Panc1 (cell line): ENCODE measurements at places on chromosomes 3 and 15. TPM values are rescaled to one million over a fixed set of nuclear protein-coding genes. Genes with fewer than 3 reads are reported as not detected.

DNA sequence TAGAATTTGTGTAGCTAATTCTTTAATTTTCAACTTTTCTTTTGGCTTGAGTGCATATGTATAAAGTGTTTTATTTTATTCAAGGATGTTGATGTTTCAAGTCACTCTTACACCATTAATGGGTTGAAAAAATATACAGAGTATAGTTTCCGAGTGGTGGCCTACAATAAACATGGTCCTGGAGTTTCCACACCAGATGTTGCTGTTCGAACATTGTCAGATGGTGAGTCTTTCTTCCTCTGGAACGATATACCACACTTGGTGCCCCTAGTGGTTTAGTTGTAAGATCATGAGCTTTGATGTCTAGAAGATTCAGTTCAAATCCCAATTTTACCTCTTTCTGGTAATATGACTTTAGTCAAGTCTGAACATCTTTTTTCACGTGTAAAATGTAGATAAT is 119.3 kb downstream of the HCN4 start:
- DNase-seq: no peak

DNA sequence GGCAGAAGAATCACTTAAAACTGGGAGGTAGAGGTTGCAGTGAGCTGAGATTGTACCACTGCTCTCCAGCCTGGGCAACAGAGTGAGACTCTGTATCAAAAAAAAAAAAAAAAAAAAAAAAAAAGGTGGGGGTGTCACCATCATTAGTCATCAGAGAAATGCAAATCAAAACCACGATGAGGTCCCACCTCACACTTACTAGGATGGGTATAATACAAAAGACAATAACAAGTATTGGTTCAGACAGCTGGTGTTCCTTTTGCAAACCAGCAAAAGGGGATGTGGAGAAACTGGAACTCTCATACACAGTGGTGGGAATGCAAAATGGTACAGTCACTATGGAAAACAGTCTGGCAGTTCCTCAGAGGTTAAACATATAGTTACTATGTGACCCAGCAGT is 78.7 kb upstream of the TSC22D2 start:
- no peak for DNase-seq

DNA sequence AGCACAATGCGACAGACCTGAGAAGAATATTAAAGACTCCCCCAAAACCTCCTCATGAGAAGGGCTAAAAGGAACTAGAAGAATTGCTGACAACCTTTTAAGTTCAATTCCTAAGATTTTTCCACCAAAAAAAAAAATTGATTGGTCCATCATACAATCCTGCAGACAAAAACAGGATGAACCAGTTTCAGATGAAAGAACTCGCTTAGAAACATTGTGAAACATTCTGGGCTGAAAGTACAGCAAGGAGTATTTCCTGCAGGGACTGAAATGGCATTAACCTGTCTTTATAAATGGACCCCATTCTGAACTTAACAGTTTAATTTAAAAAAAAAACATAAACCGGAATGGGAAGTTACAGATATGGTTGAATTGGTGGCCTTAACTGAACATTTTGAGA is 96.0 kb upstream of the FAM174B start:
- no peak for DNase-seq

The ARL14 gene
- total RNA-seq: 2.5 TPM

GRCh38 chr3:128175768-128176167 is 22.5 kb downstream of the EEFSEC start:
- DNase-seq: no peak

GRCh38 chr3:128091586-128091985 is 32.0 kb downstream of the RUVBL1 start:
- no peak for DNase-seq

- DNase-seq: no peak
Measured at GRCh38 chr3:63067999-63068645, 192.9 kb upstream of the CADPS start.

DNA sequence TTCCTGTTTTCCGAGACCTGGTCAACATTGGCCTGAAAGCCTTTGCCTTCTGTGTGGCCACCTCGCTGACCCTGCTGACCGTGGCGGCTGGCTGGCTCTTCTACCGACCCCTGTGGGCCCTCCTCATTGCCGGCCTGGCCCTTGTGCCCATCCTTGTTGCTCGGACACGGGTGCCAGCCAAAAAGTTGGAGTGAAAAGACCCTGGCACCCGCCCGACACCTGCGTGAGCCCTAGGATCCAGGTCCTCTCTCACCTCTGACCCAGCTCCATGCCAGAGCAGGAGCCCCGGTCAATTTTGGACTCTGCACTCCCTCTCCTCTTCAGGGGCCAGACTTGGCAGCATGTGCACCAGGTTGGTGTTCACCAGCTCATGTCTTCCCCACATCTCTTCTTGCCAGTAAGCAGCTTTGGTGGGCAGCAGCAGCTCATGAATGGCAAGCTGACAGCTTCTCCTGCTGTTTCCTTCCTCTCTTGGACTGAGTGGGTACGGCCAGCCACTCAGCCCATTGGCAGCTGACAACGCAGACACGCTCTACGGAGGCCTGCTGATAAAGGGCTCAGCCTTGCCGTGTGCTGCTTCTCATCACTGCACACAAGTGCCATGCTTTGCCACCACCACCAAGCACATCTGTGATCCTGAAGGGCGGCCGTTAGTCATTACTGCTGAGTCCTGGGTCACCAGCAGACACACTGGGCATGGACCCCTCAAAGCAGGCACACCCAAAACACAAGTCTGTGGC is 16.9 kb downstream of the TMEM43 start:
- no peak for DNase-seq

DNA sequence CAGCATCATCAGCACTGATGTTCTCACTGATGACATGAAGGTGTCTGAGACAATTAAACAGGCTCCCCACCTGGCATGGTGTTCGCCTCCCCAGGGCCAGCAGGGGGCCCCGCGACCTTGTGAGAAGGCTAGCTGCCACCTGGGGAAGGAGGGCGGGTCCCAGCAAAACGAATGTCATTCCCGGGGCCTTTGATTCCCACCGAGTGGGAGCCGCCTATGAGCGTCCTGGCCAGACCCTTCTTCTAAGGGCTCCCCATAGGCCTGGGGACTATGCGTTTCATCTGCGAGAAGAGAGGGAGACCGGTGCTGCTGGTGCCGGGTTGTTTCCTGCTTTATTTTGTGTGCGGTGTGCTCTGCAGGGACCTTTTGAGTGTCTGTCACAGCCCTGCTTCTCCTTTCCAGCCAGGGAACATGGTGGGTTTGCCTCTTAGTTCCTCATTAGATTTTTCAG is 20.5 kb upstream of the MINDY4B start:
- DNase-seq: peak; percentile 8

The ATP6V1A gene
- total RNA-seq: 89.6 TPM

The FEZF2 gene
- not detected for total RNA-seq

The DLG1 gene
- total RNA-seq: 90.2 TPM

- DNase-seq: no peak
Measured at GRCh38 chr3:13370609-13371008, 49.5 kb downstream of the NUP210 start.

The GLDN gene
- 0.57 TPM for total RNA-seq

DNA sequence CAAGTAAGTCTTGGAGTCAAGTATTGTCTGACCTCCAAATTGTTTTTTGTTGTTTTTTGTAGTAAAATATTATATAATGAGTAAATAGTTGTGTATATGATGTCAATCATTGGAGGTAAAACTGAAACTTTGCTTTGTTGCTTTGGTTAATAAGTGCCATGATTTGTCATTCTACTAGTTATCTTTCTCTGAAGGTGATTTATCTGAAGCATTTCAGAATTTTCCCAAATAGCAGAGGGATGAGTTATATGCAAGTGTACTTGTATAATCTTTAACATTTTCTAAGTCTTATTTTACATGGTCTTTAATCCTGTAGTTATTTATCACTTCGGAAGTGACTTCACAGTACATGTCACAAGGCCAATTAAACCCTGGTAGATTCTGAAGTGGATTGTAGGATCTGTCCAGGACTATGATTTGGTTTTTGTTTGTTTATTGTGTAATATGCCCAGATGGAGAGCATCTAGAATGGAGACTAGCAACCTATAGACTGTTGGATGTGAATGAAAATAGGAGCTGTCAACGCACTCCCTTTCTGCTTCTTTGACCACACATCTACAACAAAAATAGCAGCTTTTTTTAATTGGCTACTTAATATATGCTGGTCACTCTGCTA is 93.1 kb upstream of the SAMMSON start:
- no peak for DNase-seq

The SIDT1 gene
- total RNA-seq: not detected

GRCh38 chr3:172236771-172237742 is 197.7 kb downstream of the FNDC3B start:
- no peak for DNase-seq

The GOLGA8G gene
- not detected for total RNA-seq

- DNase-seq: no peak
Measured at GRCh38 chr3:192545333-192545732, 182.0 kb downstream of the FGF12 start.

DNA sequence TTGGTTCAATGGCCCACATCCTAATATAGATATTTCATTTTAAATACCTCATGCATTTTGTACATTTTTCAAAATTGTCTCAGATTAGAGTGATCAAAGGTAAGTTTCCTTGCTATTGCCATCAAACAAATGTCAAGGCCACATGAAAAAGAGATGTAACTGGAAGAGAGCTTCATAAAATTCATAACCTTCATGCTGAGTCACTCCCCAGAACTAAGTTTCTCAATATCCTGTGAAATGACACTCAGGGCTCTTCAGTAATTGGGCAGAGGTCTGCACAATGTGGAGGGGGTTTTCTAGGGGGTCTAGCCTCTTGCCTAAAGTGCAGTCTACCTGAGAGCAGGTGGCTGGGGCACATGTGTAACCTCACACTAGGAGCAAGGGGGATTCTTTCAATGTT is 152.2 kb upstream of the SLC2A2 start:
- DNase-seq: no peak

DNA sequence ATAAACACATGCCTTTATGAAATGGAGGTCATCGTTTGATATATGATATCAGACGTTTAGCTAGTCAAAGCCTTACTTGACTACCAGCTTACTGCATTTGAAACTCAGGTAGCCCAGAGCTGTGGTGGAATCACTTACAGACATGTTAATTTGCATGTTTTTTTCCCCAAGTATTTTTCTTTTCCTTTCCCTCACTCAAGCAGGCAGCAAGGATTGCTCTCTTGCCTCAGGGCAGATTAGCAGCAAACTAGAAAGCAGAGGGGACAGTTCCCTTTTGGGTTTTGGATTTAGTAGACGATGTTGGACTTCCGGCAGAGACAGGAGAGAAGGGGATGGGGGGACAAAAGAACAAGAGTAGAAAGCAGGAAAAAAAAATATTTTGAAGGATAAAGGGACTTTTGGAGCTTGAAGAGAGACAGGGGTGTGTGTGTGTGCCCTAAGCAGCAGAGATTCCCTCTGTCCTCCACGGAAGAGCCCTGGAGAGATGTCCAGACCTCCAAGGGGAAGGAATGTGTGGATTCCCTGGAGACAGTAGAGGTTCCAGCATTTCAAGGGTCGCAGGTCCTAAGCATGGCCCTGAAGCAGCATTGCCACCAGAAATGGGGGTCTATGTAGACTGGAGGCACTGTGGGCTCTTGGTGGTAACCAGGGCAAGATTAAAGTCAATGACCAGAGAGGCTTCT is 86.8 kb upstream of the CADPS start:
- DNase-seq: no peak

The RAD54L2 gene
- 18.9 TPM for total RNA-seq
